ENCODE measurements at places on chromosomes 1 and 21.

GRCh38 chr1:24452922-24453485, 37.4 kb downstream of the NIPAL3 start:
- no peak for DNase-seq

DNA sequence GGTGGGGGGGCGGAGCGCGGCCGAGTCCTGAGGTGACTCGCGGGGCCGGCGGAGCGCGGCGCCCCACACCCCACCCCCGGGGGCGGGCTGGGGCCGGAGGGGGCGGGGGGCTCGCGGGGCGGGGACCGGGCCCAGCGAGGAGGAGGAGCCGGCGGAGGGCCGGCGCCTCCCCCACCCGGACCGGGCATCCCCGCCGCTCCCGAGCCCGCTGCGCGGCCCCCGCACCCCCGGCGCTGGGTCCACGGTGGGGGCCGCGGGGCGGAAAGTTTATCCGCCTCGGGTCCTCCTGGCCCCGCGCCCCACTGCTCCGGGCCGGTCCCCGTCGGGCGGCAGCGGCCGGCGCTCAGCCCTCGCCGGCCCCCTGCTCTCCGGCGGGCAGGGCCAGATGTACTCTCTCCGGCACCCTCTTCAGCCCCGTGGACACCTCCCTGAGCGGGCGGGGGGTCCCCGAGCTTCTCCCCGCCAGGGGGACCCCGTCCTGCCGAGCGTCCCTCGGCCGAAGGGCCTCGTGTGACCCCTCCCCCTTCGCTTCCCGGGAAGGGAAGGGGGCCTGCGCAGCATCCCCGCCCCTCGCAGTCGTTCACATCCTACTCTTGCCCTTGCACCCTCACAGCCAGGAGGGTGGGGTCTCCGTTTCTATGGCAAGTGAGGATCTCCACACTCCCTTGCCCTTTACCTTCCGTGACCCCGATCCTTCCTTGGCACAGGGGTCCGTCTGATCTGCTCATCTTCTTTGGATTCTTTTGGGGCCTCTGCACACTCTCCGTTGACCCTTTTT, 663 bp downstream of the CAMTA1 start:
- DNase-seq: no peak

DNA sequence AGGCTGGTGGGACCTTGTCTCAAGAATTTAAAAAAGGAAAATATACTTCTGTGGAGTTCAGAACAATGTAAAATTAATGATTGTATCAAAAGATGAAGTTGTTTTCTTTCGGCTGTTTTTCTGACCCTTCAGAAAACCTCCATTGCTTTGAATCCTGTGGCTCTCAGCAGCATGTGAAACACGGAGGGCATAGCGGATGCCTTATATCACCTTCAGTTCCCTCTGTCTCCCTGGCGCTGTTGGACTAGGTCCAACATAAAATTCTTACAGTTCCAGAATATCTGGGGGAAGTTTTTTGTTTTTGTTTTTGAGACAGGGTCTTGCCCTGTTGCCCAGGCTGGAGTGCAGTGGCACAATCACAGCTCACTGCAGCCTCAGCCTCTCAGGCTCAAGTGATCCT, 7.4 kb downstream of the ZBTB8A start:
- no peak for DNase-seq

DNA sequence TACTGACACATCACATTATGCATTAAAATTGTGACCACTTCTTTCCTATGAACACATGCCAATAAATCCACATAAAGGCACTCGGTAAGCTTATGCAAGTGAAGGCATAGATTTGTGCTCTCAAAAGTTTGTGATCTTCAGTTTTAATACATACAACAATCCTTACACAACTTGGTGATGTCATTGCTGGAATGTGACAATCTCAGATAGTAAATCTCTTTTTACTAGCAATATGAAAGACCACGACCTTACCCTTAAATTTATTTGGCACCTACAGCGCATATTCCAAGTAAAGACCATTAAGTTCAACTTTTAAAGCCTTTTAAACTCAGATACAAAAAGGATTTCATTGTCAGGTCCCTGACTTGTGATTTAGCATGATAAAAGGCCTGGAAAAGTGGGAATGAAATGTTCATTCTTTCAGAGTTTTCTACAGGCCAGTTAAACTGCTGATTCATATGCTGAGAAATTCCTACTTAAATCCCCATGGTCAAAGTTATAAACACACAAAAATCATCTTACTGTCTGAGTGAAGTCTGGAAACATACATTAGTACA, 157.4 kb downstream of the SIPA1L2 start:
- no peak for DNase-seq
